Esophagus muscularis mucosa (tissue), 4 donors: ENCODE measurements at places on chromosomes 7 and 10. TPM values are rescaled to one million over a fixed set of nuclear protein-coding genes. Genes with fewer than 3 reads are reported as not detected.

DNA sequence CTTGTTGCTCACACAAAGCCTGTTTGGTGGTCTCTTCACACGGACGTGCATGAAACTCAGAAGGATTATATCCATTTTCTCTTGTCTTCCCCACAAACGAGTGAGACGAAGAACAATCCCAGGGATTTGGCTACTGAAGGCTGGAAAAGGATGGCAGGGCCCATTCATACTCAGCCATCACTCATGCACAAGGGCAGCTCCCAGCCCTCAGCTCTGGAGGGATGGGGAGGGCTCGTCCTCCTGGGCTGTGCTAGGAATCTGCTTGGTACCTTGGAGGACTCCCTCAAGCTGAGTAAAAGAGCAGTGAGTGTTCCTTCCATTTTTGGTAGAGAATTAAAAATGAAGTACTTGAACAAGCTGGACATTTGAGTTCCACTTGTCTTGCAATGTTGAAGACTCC, 33.2 kb upstream of the RAB18 start:
- H3K4me3 ChIP-seq = no peak overlapping the region
- no peaks in the 10 kb centered on the region for H3K36me3 ChIP-seq
- H3K4me1 ChIP-seq = no peaks in the 10 kb centered on the region
- no peaks in the 10 kb centered on the region for H3K27me3 ChIP-seq
- no peak for DNase-seq

DNA sequence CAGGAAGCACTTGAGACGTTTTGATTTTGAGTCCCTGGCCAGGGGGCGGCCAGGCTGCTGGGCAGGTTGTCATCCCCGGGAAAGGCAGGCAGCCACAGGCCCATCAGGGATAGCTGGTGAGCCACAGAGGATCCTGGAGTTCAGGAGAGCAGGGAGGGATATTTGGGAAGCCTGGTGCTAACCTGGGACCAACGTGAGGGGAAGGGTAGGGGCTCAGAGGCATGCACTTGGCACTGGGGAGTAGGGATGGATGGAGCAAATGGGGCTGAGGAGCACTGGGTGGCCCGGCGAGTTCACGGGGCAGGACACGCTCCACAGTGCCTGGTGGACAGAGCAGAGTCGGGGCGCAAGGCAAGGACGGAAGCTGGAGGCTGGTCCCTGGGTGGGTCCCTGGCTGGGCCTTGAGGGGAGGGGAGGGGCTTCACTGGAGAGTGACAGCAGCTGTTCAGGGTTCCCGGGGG, 30.2 kb downstream of the LRRC27 start:
- no peak for DNase-seq
- H3K36me3 ChIP-seq = peaks cover 54% of the 10 kb centered on the region
- no peaks in the 10 kb centered on the region for H3K27me3 ChIP-seq
- no peaks in the 10 kb centered on the region for H3K4me1 ChIP-seq

DNA sequence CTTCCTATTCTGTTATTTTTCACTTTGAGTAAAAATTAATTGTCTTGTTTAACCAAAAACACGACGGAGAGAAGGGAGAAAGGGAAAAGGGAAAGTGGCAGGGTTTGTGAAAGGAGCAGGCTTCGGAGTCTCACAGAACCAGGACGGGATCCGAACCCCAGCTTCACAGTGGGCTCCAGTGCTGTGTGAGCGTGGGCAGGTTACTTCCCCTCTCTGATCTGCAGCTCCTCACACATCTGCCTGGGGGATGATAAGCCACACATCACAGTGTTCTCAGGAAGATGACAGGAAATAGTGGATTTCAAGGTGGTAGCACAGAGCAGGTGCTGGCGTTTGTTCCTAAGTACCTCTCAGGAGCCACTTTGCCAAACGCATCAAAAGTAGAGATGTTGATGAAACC, 94.2 kb upstream of the GPR26 start:
- DNase-seq = no peak
- H3K36me3 ChIP-seq = no peaks in the 10 kb centered on the region
- no peak overlapping the region for H3K4me3 ChIP-seq
- H3K4me1 ChIP-seq = no peaks in the 10 kb centered on the region
- no peak overlapping the region for H3K27ac ChIP-seq

The ADAM12 gene
- total RNA-seq = 1.3 TPM

- no peak for DNase-seq
- no peaks in the 10 kb centered on the region for H3K27me3 ChIP-seq
- H3K36me3 ChIP-seq = peaks cover 4% of the 10 kb centered on the region
- peak overlapping the region; percentile 14 for H3K27ac ChIP-seq
These were observed 53.1 kb downstream of the PTEN start for GRCh38 chr10:87916515-87916914.

The AQP1 gene
- 518 TPM for total RNA-seq

DNA sequence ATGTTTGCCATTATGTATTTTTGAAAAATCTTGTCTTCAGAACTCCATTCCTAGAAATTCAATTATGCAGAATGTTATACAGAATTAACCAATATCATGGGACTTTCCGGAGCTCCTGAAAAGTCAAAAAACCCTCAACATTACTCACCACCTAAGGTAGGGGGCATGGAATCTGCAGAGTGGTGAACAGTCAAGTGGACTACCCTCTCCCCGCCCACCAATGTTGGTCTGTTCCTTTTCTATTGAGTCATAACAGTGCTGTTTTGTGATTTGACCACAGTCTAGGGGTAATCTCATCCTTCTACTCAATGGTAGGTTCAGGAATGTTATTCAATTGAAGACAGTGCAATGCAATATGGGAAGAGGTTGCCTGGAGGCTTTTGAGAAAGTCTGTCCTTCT, 130.5 kb upstream of the HABP2 start:
- H3K27me3 ChIP-seq = no peaks in the 10 kb centered on the region
- H3K4me3 ChIP-seq = no peak overlapping the region
- no peaks in the 10 kb centered on the region for H3K4me1 ChIP-seq
- H3K27ac ChIP-seq = no peak overlapping the region

- peaks cover 6% of the 10 kb centered on the region for H3K4me1 ChIP-seq
- no peaks in the 10 kb centered on the region for H3K36me3 ChIP-seq
- no peak overlapping the region for H3K27ac ChIP-seq
- no peak overlapping the region for H3K4me3 ChIP-seq
- no peak for DNase-seq
These were observed 139.6 kb upstream of the EEPD1 start for GRCh38 chr7:36013246-36014014.

DNA sequence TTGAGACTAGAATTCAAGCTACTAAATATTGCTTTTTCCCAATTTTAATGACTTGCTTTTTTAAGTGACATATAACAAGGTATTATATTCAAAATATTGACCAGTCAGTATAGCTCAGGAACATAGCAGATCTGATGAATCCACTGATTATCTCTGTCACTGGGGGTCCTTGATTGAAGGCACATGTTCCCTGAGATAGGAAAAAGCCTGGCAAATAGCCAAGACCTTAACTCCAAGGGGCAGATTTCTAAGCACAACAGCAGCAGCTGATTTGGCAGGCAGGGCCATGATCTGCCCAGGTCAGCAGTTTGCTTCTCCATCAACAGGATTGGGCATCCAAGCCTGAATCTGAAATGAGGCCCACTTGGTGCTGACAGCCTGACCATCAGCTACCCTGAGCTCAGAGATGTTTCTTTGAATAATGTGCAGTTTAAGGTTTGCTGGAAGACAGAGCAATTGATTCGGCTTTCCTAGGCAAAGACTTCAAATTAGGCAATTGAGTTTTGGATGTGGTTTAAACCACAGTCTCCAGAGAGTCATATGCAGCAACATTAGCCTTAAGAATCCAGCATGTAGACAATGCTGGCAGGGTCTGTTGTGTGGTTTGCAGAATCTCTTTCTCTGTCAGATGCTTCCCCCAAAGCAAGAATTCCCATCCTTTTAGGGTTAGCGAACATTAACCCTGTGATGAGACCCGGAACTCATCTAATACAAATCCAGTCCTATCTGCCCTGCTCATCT, 352.6 kb downstream of the ADRA2A start:
- peak; percentile 64 for DNase-seq
- no peak overlapping the region for H3K4me3 ChIP-seq
- H3K27ac ChIP-seq = no peak overlapping the region
- no peaks in the 10 kb centered on the region for H3K27me3 ChIP-seq
- H3K4me1 ChIP-seq = no peaks in the 10 kb centered on the region

GRCh38 chr10:60806921-60807320, 28.6 kb downstream of the CDK1 start:
- no peak overlapping the region for H3K4me3 ChIP-seq
- H3K4me1 ChIP-seq = peaks cover 15% of the 10 kb centered on the region
- H3K27me3 ChIP-seq = no peaks in the 10 kb centered on the region
- H3K27ac ChIP-seq = no peak overlapping the region
- no peak for DNase-seq

The LUC7L2 gene
- total RNA-seq = 56.0 TPM

The TSPAN33 gene
- total RNA-seq = 7.4 TPM

GRCh38 chr10:31186225-31187000, 132.6 kb upstream of the ZEB1 start:
- no peaks in the 10 kb centered on the region for H3K36me3 ChIP-seq
- no peak overlapping the region for H3K4me3 ChIP-seq
- no peaks in the 10 kb centered on the region for H3K27me3 ChIP-seq
- no peak overlapping the region for H3K27ac ChIP-seq
- no peak for DNase-seq

DNA sequence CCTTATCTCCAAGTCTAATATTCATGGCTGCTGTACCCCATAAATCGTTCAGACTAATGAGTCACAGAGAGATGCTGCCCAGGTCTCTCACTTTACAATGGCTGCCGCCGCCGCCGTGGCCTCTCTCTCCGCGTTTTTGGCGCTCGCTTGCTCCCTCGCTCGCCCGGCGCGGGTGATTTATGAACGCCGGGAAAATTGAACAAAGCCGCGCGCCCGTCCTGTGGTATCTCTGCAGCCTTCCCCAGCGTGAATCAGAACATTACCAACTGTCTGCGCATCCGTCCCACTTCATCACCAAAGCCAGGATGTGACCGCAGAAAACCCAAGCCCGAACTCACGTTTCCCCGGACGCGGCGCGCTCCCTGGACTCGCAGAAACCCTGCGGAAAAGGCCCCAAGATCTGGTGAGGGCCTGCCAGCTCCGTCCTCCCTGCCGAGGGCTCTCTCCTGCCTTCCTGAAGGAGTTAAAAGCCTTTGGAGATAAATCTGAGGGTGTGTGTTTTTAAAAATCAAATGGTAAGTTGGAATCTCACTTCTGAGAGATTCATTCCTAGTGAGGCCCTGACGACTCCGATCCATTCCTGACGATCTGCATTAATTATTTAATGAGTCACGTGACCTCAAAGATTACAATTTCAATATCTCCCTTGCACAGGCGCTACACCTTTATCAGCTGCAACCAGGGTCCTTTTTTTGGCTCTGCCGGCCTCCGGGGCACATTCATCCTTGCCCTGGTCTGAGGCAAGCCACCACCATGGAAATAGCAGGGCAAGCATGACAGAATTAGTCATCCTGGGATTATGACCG, 6.3 kb downstream of the HOXA4 start:
- H3K27me3 ChIP-seq = no peaks in the 10 kb centered on the region
- H3K27ac ChIP-seq = peak overlapping the region; percentile 99
- H3K4me3 ChIP-seq = peak overlapping the region; percentile 50
- peaks cover 88% of the 10 kb centered on the region for H3K4me1 ChIP-seq
- no peak for DNase-seq
- no peaks in the 10 kb centered on the region for H3K36me3 ChIP-seq

- no peak for DNase-seq
- H3K4me3 ChIP-seq = no peak overlapping the region
- no peaks in the 10 kb centered on the region for H3K36me3 ChIP-seq
- peaks cover 5% of the 10 kb centered on the region for H3K4me1 ChIP-seq
- no peaks in the 10 kb centered on the region for H3K27me3 ChIP-seq
These were observed 41.7 kb upstream of the OPALIN start for GRCh38 chr10:96400465-96400864.

The LIPK gene
- not detected for total RNA-seq

The HOXA6 gene
- 0.66 TPM for total RNA-seq

The OAT gene
- total RNA-seq = 98.8 TPM

DNA sequence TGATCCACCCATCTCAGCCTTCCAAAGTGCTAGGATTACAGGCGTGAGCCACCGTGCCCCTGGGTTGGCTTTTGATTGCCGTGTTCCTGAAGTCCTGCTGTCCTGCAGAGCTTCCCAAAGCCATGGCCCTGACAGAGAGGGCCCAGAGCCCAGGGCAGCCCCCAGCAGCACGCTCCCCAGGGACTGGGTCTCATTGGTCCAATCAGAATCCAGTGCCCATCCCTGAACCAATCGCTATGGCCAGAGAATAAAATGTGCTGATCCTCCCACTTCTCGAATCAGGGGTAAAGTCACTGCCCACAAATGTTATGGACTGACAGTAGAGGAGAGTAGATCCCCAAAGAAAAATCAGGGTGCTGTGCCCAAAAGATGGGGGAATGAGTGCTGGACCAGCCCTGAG, 5.0 kb upstream of the C10orf105 start:
- H3K27me3 ChIP-seq = no peaks in the 10 kb centered on the region
- DNase-seq = no peak
- no peak overlapping the region for H3K4me3 ChIP-seq
- H3K27ac ChIP-seq = no peak overlapping the region
- H3K4me1 ChIP-seq = peaks cover 40% of the 10 kb centered on the region

DNA sequence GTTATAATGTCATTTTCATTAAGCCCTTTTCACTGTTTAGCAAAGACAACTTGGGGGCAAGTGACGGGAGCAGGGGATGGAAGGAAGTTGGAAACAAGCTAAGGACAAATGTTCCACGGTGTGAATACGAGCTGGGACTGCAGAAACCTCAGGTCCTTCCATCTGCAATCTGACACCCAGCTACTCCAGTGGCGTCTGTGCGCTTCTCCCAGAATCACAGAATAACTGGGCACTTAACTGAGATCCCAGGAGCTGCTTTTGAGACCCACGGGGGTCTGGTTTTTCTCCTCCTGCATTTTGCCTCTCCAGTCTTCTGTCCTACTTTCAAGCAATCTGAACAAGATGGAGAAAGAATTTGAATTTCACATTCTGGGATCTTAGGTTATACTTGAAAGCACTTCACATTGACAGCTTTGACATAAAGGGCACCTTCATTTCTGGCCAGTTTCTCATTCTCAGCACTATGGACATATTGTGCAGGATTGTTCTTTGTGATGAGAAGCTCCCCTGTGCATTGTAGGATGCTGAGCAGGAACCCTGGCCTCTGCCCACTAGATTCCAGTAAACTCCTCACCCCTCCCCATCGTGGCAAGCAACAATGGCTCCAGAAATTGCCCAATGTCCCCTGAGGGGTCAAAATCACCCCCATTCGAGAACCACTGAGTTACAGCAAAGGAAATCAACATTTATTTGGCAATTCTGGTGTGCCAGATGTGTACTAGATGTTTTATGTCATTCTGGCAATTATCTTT, 194.1 kb downstream of the CACNB2 start:
- H3K27me3 ChIP-seq = no peaks in the 10 kb centered on the region
- peaks cover 47% of the 10 kb centered on the region for H3K4me1 ChIP-seq
- peak overlapping the region; percentile 29 for H3K4me3 ChIP-seq
- H3K27ac ChIP-seq = peak overlapping the region; percentile 72
- no peak for DNase-seq

The CROT gene
- total RNA-seq = 9.1 TPM

DNA sequence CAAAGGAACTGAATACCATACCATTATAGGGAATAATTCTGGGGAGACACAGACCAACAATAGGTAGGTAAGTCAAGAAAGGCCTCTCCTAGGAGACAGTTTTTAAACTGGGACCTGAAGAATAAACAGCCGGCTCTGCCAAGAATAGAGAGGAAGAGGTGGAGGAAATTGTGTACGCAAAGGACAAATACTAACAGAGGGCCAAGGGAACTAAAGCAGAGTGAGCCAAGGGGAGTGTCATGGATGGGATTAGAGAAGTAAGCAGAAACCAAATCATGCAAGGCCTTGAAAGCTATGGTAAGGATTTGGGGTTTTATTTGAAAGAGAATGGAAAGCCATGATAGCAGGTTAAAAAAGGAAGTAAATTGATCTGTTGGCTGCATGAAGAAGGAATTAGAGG, 18.1 kb upstream of the ITGB8 start:
- no peak overlapping the region for H3K27ac ChIP-seq
- no peaks in the 10 kb centered on the region for H3K36me3 ChIP-seq
- no peaks in the 10 kb centered on the region for H3K27me3 ChIP-seq
- H3K4me1 ChIP-seq = no peaks in the 10 kb centered on the region
